ENCODE measurements at places on chromosomes 16 and 17.

GRCh38 chr17:29593591-29594518 lies 923 bp downstream of the ANKRD13B start:
- peak; percentile 39 for DNase-seq

GRCh38 chr16:47884116-47884725 lies 271.6 kb downstream of the ABCC12 start:
- no peak for DNase-seq

GRCh38 chr16:9816644-9817043 lies 365.6 kb downstream of the GRIN2A start:
- DNase-seq: no peak

DNA sequence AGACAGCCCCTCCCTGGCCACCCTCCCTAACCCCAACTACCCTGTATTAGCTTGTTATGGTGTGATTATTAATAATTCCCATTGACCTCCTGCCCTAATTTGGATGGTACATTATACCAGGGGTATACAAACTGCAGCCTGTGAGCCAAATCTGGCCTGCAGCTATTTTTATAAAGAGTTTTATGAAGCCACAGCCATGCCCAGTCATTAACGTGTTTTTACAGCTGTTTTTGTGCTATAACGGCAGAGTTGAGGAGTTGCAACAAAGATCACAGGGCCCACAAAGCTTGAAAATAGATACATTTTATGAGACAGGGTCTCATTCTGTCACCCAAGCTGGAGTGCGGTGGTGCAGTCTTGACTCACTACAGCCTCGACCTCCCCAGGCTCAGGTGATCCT lies 6.0 kb downstream of the METTL22 start:
- no peak for DNase-seq

GRCh38 chr17:49200423-49201083 lies 9.8 kb downstream of the GNGT2 start:
- DNase-seq: no peak

- no peak for DNase-seq
Measured at GRCh38 chr16:262121-262745, 13.5 kb downstream of the RGS11 start.

- DNase-seq: no peak
Measured at GRCh38 chr17:70872103-70872502, 702.8 kb downstream of the KCNJ2 start.

DNA sequence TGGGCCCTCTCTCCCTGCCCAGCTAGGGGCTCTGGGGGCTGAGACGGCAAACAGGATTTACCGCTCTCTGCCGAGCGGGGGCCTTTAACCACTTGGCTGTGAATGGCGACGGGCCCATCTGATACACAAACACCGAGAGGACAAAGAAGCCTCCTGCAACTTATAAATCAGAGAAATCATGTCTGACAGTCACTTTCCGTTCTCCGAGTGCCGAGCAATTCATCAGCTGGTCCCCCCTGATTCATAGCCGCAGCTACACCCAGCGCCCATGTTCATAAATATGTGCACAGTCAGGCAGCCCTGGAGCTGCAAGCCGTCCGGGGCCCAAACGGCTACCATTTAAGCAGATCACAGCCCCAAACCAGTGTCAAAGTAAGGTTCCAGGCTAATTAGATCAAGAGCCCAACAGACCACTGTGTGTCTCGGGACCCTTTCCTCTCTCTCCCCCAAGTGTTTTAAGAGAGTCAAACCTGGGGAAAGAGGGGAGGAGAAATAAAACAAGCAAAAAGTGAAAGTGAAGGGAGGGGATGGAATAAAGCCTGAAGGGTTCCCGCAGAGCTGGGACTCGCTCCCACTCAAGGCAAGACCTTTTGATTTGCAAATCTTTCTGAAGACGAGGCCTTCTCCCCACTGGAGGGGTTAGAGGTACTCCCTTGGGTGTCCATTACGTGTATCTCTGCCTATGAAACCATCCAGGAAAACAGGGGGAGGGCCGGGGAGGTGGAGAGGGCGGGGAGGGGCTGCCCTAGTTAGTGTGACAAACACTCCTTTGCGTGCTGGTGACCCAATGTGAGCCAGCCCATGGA lies 154.7 kb downstream of the C16orf78 start:
- peak; percentile 84 for DNase-seq

GRCh38 chr16:3020247-3020603 lies at the start of gene TNFRSF12A:
Gene TNFRSF12A, plus strand, starts transcription at chr16:3020368. Its CDS starts 30 bp downstream, at chr16:3020398.
- peak; percentile 88 for DNase-seq

- no peak for DNase-seq
Measured at GRCh38 chr17:75910699-75911098, 6.0 kb upstream of the MRPL38 start.

GRCh38 chr17:40483679-40484078 lies 17.7 kb downstream of the TNS4 start:
- DNase-seq: no peak

GRCh38 chr16:12160815-12161550 lies 184.4 kb downstream of the SNX29 start:
- DNase-seq: no peak

DNA sequence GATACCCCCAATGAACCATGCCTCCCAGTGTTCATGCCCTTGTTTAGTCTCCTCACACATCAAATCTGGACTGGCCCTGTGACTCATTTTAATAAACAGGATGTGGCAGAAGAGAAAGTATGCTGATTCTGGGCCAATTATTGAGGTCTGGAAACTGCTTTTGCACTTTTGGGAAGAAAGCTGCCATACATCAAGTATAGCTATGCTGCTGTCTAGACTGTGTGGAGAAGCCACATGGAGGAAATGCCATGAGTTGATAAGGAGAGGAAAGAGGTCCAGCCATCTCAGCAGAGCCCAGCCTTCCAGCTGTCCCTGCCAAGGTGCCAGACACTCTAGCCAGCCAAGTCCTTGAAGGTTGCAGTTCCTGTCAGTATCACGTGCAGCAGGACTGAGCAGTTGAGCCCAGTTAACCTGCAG lies 16.7 kb downstream of the RPRML start:
- DNase-seq: no peak

- DNase-seq: peak; percentile 48
Measured at GRCh38 chr16:424033-424622, 1.3 kb upstream of the RAB11FIP3 start.

DNA sequence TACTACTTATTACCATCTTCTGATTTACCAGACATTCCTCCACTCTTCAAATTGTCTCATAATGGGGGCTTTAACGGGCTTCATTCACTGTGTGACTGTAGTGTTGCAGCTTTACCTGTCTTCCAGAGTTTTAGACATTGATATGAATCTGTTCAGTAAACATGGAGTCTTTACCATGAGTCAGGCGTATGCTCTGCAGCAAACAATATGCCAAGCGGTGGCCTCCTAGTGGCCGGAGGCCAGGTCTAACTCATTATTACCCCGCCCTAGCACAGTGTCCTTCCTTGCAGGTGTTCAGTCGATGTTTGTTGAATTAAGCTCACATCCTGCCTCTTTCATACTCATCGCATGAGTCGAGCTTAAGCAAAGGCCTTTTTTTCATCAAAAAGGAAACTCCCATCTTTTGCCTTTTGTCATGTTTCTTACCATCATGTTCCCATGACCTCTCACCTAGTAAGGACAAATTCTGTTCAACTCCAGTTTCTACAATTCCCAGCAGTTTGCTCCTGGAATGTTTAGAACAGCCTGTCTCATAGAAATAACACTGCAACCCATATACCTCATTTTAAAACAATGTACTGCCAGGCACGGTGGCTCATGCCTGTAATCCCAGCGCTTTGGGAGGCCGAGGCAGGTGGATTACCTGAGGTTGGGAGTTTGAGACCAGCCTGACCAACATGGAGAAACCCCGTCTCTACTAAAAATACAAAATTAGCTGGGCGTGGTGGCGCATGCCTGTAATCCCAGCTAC lies 39.4 kb downstream of the TUBD1 start:
- DNase-seq: peak; percentile 49

GRCh38 chr17:82820278-82821251 lies 19.3 kb downstream of the ZNF750 start:
- DNase-seq: no peak

- no peak for DNase-seq
Measured at GRCh38 chr17:67821871-67822367, 3.4 kb upstream of the BPTF start.

- peak; percentile 59 for DNase-seq
Measured at GRCh38 chr16:53022374-53022773, 30.3 kb downstream of the CHD9NB start.

DNA sequence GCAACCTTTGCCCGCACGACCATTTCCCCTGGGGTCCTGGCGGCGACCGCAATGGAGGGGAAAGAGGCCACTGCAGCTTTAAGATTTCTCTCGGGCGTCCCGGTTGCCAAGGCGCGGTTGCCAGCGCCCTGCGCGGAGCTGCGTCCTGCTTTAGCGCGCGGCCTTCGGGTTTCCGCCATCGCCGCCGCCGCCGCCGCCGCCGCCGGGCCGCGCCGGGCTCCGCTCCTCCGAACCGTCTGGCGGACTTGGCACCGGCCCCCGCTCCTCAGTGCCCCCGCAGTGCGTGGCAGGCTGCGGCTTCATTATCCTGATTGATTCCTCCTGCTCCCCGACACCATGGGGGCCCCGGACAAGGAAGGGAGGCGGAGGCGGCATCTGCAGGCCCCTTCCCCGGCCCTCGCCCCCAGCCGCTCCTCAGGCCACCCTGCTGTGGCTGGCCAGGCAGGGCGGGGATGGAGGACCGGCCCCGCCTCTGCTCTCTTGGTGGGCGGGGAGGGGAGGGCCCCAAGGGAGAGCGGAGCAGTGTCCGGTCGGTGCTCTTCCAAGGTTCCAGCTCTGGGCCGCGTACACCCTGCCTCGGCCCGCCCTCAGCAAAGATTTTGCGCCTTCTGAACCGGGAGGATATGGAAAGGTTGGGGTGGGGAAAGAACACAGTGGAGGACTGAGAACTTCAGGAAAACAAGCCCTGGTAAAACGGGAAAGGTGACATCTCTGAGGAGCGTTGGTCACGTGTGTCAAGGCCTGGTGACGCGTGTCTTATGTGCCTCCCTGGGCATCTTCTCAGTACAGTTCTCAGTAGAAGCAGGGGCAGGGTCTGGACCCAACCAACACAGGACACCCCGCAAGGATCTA lies 34.0 kb downstream of the NEUROD2 start:
- DNase-seq: peak; percentile 79

DNA sequence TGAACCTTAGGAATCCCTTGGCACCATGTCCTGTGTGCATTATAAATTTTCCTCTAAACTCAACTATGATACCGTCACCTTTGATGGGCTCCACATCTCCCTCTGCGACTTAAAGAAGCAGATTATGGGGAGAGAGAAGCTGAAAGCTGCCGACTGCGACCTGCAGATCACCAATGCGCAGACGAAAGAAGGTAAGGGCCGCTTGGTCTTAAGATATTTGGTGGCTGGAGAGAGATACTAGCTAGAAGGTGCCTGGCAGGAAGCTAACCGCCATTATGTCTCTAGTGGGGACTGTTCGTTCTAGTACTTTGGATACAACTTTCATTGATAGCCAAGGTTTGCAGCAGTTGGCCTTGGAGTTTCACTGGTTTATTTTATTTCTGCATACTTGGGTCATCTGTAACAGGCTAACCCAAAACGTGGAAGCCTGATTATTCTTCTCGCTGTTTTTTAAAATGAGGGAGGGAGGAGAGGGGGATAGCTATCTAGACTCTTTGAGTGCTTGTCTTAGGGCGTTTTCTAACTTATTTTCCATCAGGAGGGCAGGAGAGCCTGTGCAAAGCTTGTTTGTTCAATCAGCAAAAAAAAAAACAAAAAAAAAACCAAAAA lies 1.3 kb downstream of the RBBP6 start:
- DNase-seq: no peak
